ENCODE measurements at places on chromosomes 16 and 17. TPM values are rescaled to one million over a fixed set of nuclear protein-coding genes. Genes with fewer than 3 reads are reported as not detected.

ZNF469 gene
- 2.0 TPM for total RNA-seq

CIBAR2 gene
- total RNA-seq: not detected

PIRT gene
- not detected for total RNA-seq

TBC1D3I gene
- total RNA-seq: 0.46 TPM

OR1A1 gene
- total RNA-seq: not detected

OR3A3 gene
- not detected for total RNA-seq

- H3K27me3 ChIP-seq: no peaks in the 10 kb centered on the region
- no peak overlapping the region for H3K4me3 ChIP-seq
- no peak overlapping the region for H3K27ac ChIP-seq
- no peak for DNase-seq
- peaks cover 9% of the 10 kb centered on the region for H3K4me1 ChIP-seq
These were observed 90.4 kb upstream of the PLEKHM1 start for GRCh38 chr17:45580924-45581323.

- no peaks in the 10 kb centered on the region for H3K4me1 ChIP-seq
- no peak for DNase-seq
- no peak overlapping the region for H3K4me3 ChIP-seq
- no peak overlapping the region for H3K27ac ChIP-seq
These were observed 12.6 kb downstream of the SAP30BP start for GRCh38 chr17:75679706-75680211.

DNA sequence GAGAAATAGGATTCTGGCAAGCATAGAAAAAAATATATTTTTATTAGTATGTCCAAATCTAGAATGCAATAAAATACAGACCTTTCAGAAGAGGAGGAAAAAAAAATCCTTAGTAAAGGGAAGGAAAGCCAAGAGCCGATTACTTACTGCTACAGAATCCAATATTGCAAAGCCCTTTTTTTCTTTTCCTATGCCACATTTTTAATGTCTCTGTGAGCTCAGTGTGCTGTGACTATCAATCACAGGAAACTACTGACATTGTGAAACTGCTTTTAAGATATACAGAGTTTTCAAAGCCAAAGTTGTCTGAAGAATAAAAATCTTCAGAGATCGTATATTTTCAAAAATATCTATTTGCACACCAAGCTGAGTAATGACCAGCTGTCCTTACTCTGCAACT, 120.4 kb downstream of the CHD9NB start:
- no peaks in the 10 kb centered on the region for H3K4me1 ChIP-seq
- H3K36me3 ChIP-seq: no peaks in the 10 kb centered on the region
- H3K27ac ChIP-seq: no peak overlapping the region
- DNase-seq: no peak
- no peaks in the 10 kb centered on the region for H3K27me3 ChIP-seq

DNA sequence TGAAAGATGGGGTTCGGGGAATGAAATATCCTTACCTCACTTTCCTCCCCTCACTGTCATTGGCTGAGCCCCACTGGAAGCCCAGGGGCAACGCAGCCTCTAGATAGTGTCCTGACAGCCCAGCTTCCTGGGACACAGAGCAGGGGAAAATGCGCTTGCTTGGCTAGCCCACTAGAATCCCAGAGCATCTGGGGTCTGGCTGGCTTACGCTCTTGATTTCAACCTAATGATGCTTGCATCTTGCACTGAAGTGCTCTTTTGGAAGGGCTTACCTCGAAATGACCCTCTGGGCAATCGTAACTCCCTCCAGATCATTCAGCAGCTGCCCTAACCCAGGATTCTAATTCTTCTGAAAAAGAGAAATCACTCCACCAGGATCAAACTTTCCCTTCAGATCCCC, 147.6 kb downstream of the SOX9 start:
- H3K4me1 ChIP-seq: no peaks in the 10 kb centered on the region
- no peak overlapping the region for H3K4me3 ChIP-seq
- DNase-seq: no peak

GRCh38 chr17:83156408-83156807, 77.0 kb downstream of the METRNL start:
- no peak overlapping the region for H3K4me3 ChIP-seq
- H3K27ac ChIP-seq: no peak overlapping the region
- no peaks in the 10 kb centered on the region for H3K4me1 ChIP-seq

GRCh38 chr16:3596101-3596861, 15.1 kb downstream of the SLX4 start:
- no peaks in the 10 kb centered on the region for H3K4me1 ChIP-seq
- H3K27me3 ChIP-seq: no peaks in the 10 kb centered on the region
- no peak for DNase-seq
- no peak overlapping the region for H3K27ac ChIP-seq
- peaks cover 23% of the 10 kb centered on the region for H3K36me3 ChIP-seq

- no peak overlapping the region for H3K4me3 ChIP-seq
- peaks cover 20% of the 10 kb centered on the region for H3K36me3 ChIP-seq
- no peak overlapping the region for H3K27ac ChIP-seq
- H3K4me1 ChIP-seq: no peaks in the 10 kb centered on the region
- no peaks in the 10 kb centered on the region for H3K27me3 ChIP-seq
These were observed 114.3 kb downstream of the ABCC1 start for GRCh38 chr16:16063683-16064082.

DNA sequence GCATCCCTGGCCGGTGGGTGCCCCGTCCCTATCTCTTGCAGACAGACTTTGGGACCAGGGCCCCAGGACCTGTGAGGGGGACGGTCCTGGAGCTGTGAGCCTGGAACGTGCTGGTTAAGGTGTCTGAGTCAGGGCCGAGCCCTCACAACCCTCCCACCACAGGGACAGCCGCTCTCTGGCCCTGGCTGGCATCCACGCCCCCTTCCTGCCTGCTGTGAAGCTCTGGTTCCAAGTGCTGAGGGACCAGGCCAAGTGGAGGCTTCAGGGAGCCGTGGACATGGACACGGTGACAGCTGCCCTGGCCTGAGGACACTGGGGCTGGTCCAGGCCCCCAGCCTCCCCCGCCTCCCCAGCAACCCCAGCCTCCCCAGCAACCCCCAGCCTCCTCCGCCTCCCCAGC, 6.6 kb downstream of the TSR3 start:
- no peak for DNase-seq
- H3K36me3 ChIP-seq: peaks cover 9% of the 10 kb centered on the region
- peaks cover 6% of the 10 kb centered on the region for H3K27me3 ChIP-seq
- no peak overlapping the region for H3K27ac ChIP-seq

GRCh38 chr16:75794426-75794825, 68.1 kb upstream of the CPHXL start:
- no peaks in the 10 kb centered on the region for H3K36me3 ChIP-seq
- H3K27me3 ChIP-seq: no peaks in the 10 kb centered on the region
- DNase-seq: no peak
- H3K27ac ChIP-seq: no peak overlapping the region

- H3K36me3 ChIP-seq: no peaks in the 10 kb centered on the region
- H3K4me3 ChIP-seq: no peak overlapping the region
- no peak overlapping the region for H3K27ac ChIP-seq
These were observed 25.4 kb downstream of the RTN4RL1 start for GRCh38 chr17:1999557-2000251.

DNA sequence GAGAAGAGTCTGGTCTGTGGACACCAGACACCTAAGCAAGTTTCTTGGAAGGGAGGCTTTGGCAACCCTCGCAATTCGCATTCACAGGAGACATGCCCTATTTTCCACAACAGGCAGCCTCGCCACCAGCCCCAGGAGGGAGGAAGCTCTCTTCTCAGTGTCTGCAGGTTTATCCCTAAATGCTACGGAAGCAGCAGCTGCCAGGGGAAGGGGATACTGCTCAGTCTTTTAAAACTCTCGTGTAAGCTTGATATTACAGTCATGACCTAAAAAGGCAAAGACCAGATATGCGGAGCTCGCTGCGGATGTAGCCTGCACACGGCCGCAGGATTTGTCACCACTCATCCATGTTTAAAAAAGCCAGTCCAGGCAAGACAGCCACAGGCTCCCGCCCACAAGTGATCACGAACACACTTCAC, 159.2 kb upstream of the RPH3AL start:
- DNase-seq: no peak
- no peaks in the 10 kb centered on the region for H3K4me1 ChIP-seq
- H3K27me3 ChIP-seq: no peaks in the 10 kb centered on the region
- H3K27ac ChIP-seq: no peak overlapping the region

DNA sequence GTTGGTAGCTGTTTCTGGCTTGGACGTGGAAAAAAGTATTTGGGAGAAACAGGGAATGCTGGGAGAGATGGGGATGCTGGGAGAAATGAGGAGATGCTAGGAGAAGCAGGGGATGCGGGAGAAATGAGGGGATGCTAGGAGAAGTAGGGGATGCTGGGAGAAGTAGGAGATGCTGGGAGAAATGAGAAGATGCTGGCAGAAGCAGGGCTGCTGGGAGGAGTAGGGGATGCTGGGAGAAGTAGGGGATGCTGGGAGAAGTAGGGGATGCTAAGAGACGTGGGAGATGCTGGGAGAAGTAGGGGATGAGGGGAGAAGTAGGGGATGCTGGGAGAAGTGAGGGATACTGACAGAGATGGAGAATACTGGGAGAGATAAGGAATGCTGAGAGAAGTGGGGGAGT, 45.6 kb upstream of the IL34 start:
- H3K36me3 ChIP-seq: no peaks in the 10 kb centered on the region
- H3K4me1 ChIP-seq: no peaks in the 10 kb centered on the region
